ENCODE measurements at places on chromosomes 11 and 22.

DNA sequence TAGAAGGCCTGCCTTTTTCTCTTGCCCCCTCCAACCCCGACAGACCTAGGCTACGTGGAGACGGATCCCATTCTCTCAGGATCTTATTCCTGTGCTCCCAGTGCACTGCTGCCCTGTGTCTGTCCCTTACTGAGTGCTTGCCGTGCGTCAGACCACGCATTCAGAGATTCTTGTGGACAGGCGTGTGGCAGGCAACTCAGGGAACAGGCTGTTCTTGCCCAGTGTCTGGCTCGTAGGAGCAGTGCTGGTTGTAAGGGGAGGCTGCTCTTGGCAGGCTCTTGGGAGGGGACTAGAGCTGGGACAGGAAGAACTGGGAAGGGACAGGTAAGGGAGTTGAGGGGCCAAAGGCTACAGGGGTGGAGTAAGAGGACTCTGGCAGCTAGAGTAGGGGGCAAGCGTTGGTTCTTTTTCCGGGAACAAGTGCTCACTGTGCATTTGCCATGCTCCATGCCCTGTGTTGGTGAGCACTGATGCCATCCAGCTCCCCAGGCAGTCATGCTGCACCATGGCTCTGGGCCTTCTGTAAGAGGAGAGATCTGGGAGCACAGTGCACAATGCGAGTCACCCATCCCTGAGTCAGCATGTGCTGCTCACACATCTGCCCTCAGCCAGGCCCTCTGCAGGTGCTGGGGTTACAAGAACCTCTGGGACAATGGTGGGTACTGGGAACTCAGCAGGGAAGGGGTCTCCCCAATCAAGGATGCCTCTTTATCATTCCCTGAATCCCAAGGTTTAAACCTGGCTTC, 119.1 kb downstream of the TBC1D22A start:
- no peak for DNase-seq

DNA sequence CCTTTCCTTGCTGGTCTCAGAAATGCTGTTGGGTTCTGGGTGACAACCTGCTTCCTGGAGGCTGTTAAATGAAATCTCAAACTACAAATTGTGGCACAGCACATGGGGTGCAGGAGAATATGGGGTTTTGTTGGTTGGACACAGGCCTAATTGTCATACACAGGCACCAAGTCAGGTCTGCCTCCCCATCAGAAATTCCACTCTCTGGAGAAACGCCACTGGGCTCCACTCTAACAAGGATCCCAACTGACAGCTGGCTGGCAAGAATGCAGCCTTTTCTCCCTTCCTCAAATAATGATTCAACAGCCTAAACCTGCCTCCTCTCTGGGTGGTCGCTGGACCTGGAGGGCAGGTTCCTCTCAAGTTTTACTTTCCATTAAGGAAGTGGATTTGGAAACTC, 177.8 kb upstream of the NARS2 start:
- no peak for DNase-seq

DNA sequence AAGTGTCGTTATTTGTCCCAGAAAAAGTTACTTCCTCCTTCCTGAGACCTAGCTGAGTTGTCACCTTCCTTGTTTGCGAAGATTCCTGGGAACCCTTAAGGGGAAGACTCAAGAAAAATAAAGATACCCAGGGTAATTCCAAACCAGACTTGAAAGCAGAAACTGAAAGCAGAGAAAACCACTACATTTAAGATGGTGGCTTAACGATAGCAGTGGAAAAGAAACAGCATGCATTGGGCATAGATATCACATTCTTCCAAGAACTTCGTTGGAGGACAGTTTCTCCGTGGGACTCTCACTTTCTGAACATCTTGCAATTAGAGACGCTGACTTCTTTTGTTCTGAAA, 89.1 kb downstream of the FAM76B start:
- DNase-seq: no peak

- DNase-seq: no peak
These were observed 33.4 kb upstream of the MICAL2 start for GRCh38 chr11:12076840-12077534.

GRCh38 chr11:60348116-60348515, 21.1 kb downstream of the MS4A6E start:
- no peak for DNase-seq

GRCh38 chr22:36465232-36466021, 16.0 kb downstream of the TXN2 start:
- DNase-seq: no peak

DNA sequence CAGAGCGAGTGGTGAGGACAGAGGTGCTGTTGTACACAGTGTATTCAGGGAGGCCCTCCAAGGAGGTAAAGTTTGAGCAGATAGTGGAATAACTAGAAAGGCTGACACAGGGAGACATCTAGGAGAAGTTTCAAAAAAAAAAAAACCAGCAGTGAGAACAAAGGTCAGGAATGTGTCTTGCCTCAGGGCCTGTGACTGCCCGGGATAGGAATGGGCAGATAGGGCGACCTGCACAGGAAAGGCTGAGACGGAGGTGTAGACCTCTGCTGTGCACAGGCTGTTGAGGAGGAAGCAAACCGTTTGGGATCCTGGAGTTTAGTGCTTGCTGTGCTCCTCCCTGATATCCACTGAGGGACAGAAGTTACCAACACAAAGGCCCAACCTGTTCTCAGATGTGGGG, 406.5 kb upstream of the B3GAT1 start:
- DNase-seq: no peak

DNA sequence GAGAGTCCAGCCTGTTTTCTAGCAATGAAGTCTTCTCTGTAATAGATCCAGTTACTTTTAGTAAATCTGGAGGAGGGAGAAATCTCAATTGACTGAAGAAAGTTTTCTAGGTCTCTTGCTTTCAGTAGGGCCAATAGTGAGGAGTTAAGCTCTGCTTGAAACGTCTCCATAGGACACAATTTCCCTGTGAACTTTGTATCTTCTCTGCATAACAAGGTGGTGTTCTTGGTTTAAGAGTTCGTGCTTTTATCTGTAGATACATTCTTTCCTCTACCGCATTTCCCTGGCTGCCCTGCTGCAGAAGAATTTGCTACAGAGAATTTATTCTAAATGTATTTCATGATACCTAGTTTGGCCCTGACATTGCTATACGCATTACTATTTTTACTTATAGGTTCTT, 183.1 kb downstream of the ARHGAP42 start:
- DNase-seq: no peak

DNA sequence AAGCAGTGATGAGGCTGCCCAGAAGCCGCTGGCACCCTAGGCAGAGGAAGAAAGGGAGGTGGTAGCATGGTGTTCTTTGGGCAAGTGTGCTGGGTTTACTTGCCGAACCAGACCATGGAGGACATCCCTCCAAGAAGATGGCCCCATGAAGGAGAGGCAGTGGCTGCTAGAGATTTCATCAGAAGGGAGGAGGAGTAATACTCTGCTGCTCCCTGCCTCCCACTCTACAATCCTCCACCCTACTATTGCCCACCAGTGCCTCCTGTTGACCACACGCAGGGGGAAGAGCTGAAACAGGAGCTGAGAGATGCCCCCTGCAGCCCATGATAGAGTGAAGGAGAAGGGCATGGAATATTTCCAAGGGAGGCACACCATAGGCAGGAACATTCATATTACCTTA, 51.0 kb upstream of the PRSS23 start:
- no peak for DNase-seq

DNA sequence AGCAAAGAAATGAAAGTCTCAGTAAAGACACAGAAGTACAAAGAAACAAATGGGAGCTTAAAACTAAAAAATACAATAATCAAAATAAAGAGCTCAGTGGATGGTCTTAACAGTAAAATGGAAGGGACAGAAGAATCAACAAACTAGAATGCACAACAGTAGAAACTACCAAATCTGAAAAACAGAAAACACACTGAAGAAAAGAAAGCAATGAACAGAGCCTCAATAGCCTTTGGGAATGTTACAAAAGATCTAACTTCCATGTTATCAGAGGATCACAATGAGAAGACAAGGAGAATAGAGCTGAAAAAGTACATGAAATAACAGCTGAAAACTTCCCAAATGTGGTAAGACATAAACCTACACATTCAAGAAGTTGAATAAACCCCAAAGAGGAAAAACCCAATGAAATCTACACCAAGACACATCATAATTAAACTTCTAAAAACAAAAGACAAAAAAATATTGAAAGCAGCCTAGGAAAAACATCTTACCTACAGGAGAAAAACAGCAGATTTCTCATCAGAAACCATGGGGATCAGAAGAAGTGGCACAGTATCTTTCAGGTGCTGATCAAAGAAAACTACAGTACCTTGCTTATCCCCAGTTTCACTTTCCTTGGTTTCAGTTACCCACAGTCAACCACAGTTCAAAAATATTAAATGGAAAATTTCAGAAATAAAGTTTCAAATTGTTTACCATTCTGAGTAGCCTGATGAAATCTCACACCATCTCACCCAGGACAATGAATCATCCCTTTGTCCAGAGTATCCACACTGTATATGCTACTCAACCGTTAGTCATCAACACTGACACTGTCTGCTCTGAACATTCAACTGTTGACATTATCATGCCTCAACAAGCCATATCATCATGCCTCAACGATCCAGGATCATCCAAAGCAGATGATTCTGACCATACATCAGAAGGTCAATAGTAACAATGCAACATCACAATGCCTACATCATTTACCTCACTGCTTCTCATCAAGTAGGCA, 22.2 kb downstream of the RRAS2 start:
- DNase-seq: no peak

GRCh38 chr11:17989306-17989705, 23.5 kb downstream of the SERGEF start:
- no peak for DNase-seq

- DNase-seq: no peak
These were observed 288.1 kb downstream of the ETS1 start for GRCh38 chr11:128299132-128299726.

- no peak for DNase-seq
These were observed 12.7 kb downstream of the PIM3 start for GRCh38 chr22:49973018-49973961.
